ENCODE measurements at places on chromosomes 2 and 18. TPM values are rescaled to one million over a fixed set of nuclear protein-coding genes. Genes with fewer than 3 reads are reported as not detected.

DNA sequence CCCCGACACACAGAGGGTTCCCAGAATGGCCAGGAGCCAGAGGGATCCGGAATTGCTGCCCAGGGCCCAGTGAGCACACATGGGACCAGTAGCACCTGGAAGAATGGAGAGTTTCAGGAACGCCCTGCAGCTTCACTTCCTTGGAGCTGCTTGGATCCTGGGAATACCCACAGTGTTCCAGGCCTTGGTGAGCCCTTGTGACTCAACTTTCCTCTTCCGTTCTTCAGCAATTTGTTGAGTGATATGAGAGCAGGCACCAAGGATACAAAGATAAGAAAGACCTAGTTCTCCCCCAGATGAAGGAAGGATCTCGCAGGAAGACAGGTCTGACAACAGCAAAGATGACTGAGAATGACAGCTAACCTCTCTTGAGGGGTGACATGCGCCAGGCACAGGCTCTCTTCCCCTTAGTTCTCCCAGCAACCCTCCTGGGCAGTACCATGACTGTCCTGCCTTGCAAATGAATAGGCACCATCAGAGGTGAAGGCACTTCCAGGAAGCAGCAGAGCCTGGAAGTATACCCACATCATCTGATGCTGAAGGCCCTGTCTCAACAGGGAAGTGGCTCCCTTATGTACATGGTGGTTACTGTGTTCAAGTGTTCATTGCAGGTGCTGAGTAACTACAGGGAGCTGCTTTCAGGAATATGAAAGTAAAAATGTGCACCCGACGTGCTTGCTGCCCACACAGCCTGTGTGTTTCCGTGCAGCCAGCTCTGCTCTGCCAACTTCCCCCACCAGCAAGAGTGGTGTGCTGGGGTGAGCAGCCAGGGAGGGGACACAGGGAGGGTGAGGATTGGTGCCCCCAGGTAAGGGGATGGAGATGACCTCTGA is 116.2 kb downstream of the STPG4 start:
- peaks cover 45% of the 10 kb centered on the region for H3K36me3 ChIP-seq
- DNase-seq, result no peak
- no peak overlapping the region for H3K27ac ChIP-seq
- H3K4me3 ChIP-seq, result no peak overlapping the region
- no peaks in the 10 kb centered on the region for H3K27me3 ChIP-seq

DNA sequence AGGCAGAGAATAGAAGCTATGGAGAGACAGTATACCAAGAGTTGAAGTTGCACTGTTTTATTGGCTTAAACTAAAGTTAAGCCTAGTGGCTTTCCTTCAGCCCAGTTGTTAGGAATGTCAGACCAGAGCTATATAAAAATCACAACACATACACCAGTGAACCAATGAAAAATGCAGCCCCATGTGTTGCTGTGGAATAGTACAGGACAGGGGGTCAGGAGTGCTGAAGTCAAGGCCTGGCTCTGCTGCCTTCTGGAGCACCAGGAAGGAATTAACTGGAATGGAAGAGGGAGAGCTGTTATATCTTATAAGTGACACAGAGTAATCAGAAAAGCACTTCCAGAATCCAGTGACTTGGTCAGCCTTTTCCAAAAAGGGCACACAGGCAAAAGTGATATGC is 58.9 kb downstream of the OSR1 start:
- no peaks in the 10 kb centered on the region for H3K27me3 ChIP-seq
- DNase-seq, result no peak
- no peaks in the 10 kb centered on the region for H3K4me1 ChIP-seq
- H3K27ac ChIP-seq, result no peak overlapping the region
- H3K36me3 ChIP-seq, result no peaks in the 10 kb centered on the region

DNA sequence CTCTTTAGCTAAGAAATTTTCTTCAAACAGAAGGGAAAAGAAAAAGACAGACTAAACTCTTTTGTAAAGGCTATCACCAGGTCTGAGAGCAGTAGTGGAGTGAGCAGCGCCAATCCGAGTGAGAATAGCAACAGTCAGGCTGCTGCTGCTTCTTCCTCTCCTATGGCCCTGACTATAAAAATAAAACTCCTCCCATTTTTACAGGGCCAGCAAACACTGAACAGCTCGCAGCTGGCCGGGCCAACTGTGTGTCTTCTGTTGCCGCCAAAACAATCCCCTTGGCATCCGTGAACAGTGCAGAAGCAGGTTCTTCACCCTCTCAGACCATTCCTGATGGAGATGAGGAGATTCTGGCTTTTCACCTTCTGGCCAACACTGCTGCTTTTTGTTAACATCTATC is 124.5 kb downstream of the CNTNAP5 start:
- H3K36me3 ChIP-seq, result no peaks in the 10 kb centered on the region
- H3K27me3 ChIP-seq, result no peaks in the 10 kb centered on the region
- no peaks in the 10 kb centered on the region for H3K4me1 ChIP-seq
- DNase-seq, result no peak
- H3K27ac ChIP-seq, result no peak overlapping the region

DNA sequence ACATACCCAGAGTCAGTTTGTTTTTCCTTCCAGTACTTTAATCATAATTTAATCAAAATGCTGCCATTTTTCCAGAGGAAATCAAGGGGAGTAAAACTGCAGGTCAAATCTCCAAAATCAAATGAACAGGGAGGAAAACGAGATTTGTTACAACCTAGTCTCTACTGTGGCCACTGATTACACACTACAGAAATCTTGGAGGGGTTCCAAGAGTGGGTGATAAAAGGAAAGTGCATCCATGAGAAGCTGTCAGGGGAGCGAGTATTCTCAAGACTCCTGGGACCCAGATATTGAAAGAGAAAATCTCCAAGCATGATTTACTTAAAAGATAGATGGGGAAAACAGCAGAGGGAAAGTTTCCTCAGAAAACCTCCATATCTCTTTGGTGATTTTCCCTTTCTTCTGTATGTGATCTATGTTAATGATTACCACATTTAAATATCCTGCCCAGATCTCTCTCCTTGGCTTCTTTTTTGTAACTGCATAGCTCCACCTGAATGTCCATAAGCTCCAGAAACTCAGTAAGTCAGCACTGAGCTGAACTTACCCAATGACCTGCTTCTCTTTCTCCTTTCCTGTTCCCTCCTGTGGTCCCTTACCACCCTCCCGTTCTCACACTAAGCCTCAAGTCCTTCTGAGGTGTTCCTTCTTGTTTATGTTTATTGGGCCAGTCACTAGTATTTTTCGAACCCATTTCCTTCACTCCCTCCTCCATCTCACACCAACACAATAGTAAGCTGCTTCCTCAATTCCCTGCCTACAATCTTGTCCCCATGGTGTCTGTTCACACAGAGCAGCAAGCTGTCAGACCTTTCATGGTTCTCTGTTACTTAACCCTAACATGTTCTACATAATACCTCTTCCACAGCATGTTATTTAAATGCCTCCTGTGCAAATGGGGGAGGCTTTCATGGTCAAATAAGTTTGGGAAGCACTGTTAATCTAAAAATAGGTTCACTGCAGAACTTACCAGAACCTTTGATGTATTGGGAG is 73.9 kb upstream of the TWSG1 start:
- no peaks in the 10 kb centered on the region for H3K4me1 ChIP-seq
- H3K4me3 ChIP-seq, result no peak overlapping the region
- DNase-seq, result no peak
- no peaks in the 10 kb centered on the region for H3K27me3 ChIP-seq
- H3K27ac ChIP-seq, result no peak overlapping the region

DNA sequence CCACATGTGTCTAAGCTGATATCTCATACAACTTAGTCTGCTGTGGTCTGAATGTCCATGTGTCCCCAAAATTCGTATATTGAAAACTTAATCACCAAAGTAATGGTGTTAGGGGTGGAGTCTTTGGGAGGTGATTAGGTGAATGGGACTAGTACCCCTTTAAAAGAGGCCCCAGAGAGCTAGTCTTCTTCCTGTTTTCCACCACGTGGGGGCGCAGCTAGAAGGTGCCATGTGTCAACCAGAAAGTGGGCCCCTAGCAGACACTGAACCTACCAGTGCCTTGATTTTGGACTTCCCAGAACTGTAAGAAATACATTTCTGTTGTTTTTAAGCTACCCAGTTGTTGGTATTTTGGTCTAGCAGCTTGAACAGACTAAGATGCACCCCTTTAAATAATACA is 86.6 kb downstream of the ASB1 start:
- H3K27me3 ChIP-seq, result no peaks in the 10 kb centered on the region
- no peak for DNase-seq
- H3K36me3 ChIP-seq, result no peaks in the 10 kb centered on the region
- no peak overlapping the region for H3K4me3 ChIP-seq

- no peaks in the 10 kb centered on the region for H3K4me1 ChIP-seq
- no peaks in the 10 kb centered on the region for H3K36me3 ChIP-seq
- no peaks in the 10 kb centered on the region for H3K27me3 ChIP-seq
- DNase-seq, result no peak
- H3K27ac ChIP-seq, result no peak overlapping the region
Observed at GRCh38 chr2:221492636-221493035, 79.5 kb downstream of the EPHA4 start.

GRCh38 chr2:152525277-152525838 is 190.4 kb downstream of the FMNL2 start:
- H3K4me3 ChIP-seq, result no peak overlapping the region
- H3K27ac ChIP-seq, result no peak overlapping the region
- H3K4me1 ChIP-seq, result no peaks in the 10 kb centered on the region
- DNase-seq, result no peak
- no peaks in the 10 kb centered on the region for H3K36me3 ChIP-seq
- H3K27me3 ChIP-seq, result no peaks in the 10 kb centered on the region

DNA sequence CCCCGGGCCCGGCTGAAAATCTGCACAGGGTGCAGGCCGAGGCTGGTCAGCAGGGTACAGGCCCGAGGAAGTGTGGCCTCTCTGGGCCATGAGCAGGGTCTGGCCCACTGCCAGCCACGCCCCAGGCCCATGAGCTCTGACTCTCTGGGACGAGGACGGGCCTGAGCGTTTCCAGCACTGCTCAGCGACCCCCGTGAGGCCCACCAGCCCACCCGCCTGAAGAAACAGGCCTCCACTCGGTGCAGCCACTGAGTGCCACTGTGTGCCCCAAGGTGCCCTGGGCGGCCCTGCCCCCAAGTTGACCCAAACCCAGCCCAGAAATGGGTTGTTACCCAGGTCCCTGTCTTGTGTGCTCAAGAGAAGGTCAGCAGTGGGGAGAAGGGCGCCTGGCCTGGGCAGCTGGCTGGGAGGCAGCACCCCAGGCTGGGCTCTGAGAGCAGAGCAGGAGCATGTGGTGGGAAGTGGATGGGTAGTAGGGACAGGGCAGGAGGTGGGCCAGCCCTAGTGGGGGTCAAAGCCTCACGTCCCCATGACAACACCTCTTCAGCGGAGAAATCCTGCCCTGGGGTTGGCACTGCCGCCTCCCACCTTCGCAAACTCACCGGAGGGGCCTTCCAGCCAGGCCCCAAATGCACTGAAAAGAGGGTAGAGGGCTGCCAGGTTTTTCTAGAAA is 2.1 kb upstream of the SNED1 start:
- no peaks in the 10 kb centered on the region for H3K36me3 ChIP-seq
- no peak overlapping the region for H3K4me3 ChIP-seq
- H3K27me3 ChIP-seq, result peaks cover 29% of the 10 kb centered on the region
- H3K27ac ChIP-seq, result no peak overlapping the region

DNA sequence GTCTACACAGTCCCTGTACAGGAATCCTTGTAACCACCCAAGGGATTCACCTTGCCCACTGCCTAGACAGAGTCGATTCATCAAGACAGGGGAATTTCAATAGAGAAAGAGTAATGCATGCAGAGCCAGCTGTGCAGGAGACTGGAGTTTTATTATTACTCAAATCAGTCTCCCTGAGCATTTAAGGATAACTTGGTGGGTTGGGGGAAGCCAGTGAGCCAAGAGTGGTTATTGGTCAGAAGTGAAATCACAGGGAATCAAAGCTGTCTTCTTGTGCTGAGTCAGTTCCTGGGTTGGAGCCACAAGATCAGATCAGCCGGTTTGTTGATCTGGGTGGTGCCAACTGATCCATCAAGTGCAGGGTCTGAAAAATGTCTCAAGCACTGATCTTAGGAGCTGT is 17.8 kb upstream of the FAM98A start:
- DNase-seq, result no peak
- no peaks in the 10 kb centered on the region for H3K27me3 ChIP-seq
- H3K4me3 ChIP-seq, result no peak overlapping the region
- no peaks in the 10 kb centered on the region for H3K36me3 ChIP-seq
- no peaks in the 10 kb centered on the region for H3K4me1 ChIP-seq

DNA sequence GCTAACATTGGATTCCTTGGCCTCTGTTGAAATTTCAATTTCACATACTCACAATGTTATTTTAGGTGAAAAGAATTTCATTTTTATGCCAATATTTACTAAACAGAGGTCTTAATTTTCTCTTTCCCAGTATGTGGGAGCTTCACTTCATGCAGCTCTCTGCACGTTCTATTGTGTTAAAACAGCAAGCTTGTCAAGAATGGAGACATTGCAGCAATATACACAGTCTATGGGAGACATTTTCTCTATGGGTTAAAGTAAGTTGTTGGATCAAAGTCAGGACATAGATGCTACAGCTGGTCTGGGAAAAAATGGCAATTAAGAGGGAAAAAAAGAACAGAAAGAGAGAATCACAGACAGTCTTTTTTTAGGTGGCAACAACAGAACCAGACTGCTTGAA is 70.4 kb upstream of the ARHGAP15 start:
- H3K27me3 ChIP-seq, result no peaks in the 10 kb centered on the region
- DNase-seq, result peak; percentile 47
- no peak overlapping the region for H3K27ac ChIP-seq
- no peaks in the 10 kb centered on the region for H3K4me1 ChIP-seq
- H3K4me3 ChIP-seq, result no peak overlapping the region

GRCh38 chr2:38148501-38148900 is 72.5 kb upstream of the CYP1B1 start:
- no peak for DNase-seq
- no peaks in the 10 kb centered on the region for H3K36me3 ChIP-seq
- peaks cover 4% of the 10 kb centered on the region for H3K4me1 ChIP-seq
- H3K27ac ChIP-seq, result no peak overlapping the region
- no peaks in the 10 kb centered on the region for H3K27me3 ChIP-seq

- no peaks in the 10 kb centered on the region for H3K4me1 ChIP-seq
- no peaks in the 10 kb centered on the region for H3K36me3 ChIP-seq
Observed at GRCh38 chr2:121547646-121548045, 17.0 kb downstream of the RNU4ATAC start.

Gene EFEMP1
- total RNA-seq, result 75.2 TPM

Gene CCDC85A
- 12.1 TPM for total RNA-seq

Gene RAPGEF4
- 31.1 TPM for total RNA-seq

Gene FLACC1
- total RNA-seq, result 7.1 TPM

Gene CENPA
- total RNA-seq, result 5.5 TPM

Gene ACVR1C
- 1.9 TPM for total RNA-seq

Gene OR6B2
- total RNA-seq, result not detected

Gene ERMN
- 30.0 TPM for total RNA-seq

Gene NEB
- total RNA-seq, result 8.5 TPM

Gene SLC8A1
- 137 TPM for total RNA-seq

Gene HTR2B
- total RNA-seq, result 1.1 TPM

Measured in spinal cord (tissue), 10 donors.